ENCODE measurements at places on chromosomes 16 and 17.

DNA sequence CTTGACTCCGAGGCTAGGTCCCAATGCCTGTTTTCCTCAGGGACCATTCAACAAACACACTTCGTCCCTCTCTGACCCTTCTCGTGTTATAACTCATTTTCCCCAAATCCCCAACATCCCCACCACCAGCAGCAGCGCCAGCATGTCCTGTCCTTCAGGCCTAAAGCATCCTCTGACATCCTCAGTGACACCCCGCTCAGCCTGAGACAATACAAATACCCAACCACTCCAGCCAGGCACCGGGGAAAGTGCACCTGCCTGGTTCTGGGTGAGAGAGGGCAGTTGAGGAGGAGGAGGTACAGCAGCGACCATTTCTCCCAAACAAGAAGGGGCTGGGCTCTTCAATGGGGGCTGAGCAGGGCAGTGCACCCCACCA lies 4.7 kb downstream of the MNT start:
- DNase-seq, result no peak

DNA sequence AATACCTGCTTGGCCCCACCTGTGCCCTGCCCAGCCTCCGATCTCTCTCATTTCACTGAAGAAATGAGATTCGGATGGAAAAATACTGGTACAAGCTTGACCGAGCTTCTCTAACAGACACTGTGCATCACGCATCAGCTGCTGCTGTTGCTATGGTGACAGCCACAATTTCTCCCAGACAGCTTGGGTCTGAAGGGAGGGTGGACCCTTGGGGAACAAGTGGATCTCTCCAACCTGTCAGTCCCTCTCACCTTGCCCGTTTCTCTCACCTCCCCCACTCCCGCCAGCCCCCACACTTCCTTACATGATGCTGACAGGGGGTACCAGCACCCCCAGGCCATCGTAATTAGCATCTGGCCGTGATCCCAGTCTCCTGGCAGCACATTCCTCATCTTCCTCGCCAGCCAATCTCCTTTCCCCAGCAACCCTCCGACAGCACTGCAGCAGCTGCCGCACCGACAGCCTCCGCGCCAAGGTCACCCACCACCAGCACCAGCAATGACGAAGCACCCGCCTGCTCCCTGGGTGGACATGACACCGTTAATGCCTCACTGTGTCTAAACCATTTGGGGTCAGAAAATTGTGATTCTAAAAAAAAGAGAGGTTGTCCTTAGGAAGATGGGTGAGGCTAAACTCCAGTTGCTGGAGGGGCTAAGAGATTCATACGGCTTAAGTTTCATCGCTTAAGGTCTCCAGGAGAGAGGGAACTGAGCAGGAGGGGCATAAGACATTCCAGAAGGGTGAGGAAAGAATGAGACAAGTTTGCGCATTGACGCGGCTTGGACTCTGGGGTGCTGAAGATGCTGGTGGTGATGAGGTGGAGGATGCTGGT lies 58.6 kb upstream of the TNRC6A start:
- DNase-seq, result peak; percentile 79

GRCh38 chr17:27567563-27567859 lies 63.5 kb upstream of the LGALS9 start:
- no peak for DNase-seq

- no peak for DNase-seq
Measured at GRCh38 chr17:74161503-74161875, 42.0 kb upstream of the RPL38 start.

DNA sequence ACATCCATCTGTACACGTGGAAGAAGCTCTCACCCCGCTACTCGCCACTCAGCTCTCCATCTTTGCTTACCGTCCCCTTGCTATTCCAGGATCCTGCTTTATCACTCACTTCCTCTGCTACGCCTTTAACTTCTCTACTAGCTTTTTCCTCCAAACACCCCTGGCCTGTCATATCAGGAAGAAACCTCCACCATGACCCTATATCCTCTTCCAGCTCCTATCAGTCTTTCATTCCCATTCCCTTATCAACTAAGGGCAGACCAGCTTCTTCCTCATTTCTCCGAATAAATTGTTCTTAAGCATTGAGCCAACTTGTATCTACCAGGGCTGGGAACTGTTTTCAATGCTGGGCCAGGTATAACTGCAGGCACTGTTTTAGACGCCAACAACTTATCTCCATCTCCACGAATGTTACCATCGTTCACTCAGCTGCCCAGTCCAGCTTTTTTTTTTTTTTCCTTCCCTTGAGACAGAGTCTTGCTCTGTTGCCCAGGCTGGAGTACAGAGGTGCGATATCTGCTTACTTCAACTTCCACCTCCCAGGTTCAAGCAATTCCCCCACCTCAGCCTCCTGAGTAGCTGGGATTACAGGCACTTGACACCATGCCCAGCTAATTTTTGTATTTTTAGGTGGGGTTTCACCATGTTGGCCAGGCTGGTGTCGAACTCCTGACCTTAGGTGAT lies 4.3 kb downstream of the IQCK start:
- DNase-seq, result no peak

DNA sequence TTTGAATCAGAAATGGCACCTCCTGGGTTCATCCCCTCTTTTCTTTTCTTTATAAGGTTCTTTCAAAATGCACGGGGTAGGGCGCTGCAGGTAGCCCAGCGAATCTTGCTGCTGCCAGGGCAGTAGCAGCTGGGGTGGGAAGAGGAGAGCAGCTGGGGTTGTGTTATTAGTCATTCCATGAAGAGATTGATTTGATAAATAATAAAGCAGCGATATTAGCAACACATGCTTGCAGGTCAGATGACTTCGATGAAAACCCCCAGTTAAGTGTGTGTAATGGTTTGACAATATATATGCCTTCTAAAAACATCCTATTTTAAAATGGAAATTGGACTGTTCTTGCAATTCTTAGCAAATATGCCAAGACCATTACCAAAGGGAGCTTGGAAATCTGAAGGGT lies 200.7 kb downstream of the CCDC182 start:
- DNase-seq, result no peak

DNA sequence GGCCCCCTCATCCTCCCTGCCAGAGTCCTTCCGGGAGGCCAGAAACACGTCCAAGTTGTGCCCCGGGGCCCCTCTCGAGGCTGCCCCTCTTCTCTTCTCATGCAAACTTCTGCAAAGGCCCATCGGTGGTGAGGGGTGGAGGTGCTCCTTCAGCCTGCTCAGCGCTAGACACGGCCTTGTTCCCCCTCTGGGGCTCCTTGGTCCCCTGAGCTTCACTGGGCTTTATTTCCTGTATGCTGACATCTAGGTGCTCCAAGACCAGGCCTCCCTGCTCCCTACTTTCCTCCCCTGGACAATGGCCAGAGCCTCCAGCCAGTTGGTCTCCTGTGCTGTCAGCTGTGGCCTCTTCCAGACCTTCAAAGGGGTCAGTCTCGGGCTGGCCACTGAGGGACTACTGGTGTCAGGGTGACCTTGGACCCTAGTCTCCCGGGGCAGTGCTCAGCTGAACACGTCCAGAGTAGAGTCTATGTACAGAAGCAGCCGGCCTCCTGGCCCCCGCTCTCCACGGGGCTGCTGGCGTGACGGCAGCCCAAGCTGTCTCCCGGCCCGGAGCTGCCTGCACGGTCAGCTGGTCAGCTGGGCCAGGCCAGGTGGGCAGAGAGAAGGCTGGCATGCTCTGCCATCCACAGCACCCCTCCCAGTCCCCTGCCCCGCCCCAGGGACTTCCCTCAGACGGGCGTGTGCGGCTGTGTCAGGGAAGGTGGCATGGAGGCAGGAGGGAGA lies 1.7 kb upstream of the PRR35 start:
- no peak for DNase-seq

GRCh38 chr17:77281122-77281903 lies 140.5 kb downstream of the SEC14L1 start:
- DNase-seq, result peak; percentile 58

All from A673 (cell line).